T1000 (cell line): ENCODE measurements at places on chromosomes 2 and 18.

DNA sequence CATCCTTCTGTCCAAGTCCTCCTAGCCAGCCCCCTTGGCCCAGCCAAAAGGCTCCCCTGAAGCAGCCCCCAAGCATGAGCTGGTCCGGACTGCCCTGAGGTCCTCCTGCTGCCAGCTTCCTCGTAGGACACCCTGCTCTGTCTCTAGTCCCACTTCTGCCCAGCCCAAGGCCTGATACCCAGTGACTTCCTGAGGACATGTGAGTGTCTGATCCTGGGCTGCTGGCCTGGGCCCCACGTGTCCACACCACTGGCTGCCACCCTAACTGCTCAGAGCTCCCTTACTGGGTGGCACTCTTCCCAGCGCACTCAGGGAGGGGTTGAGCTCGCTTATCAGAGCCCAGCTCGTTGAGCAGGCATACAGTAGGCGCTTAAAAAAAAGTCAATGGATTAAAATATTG is 34.4 kb upstream of the PDIA6 start:
- no peak for DNase-seq

DNA sequence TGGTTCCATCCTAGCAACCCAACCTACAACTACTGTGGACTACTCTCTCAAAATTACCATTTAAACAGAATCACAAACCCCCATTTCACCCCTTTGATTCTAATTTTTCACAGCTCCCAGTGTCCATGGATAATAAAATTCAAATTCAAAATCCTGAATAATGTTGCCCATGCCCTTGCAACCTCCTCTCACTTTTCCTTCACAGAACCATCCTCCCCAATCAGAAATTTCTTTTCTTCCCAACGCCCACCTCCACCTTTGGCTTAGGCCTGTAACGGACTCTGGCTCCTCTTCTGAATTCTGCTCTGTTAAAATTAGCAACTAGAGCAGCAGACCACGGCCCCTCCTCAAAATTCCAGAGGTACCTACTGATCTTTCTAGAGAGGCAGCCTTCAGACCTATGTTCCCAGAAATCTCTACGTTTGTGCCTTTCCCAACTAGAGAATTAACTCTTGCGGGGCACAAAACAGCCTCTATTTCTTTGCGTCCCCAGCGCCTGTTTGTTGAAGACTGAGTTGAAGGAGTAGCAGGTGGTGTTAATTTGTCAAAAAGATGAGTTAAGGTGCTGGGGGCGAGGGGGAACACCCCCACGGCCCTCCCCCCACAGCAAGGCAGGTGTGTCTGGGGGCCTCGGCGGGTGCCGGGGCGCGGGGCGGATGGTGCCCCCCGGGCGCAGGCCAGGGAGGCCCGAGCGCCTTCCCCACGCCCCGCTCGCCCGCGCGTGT is 428 bp upstream of the MAP3K20 start:
- DNase-seq: no peak

GRCh38 chr2:26740890-26741302 is 23.2 kb upstream of the SLC35F6 start:
- DNase-seq: no peak

DNA sequence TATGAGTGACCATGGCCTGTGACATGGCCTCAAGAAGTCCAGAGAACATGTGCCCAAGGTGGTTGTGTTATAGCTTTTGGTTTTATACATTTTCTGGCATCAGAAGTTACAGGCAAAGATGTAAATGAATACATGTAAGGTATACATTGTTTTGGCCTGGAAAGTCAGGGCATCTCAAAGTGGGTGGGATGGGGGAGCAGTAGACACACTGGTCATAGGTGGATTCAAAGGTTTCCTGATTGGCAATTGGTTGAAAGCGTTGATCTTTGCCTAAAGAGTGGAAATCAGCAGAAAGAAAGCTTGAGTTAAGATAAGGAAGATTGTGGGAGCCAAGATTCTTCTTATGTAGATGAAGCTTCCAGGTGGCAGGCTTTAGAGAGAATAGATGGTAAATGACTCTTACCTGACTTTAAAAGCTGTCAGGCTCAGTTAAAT is 62.1 kb upstream of the DYNAP start:
- no peak for DNase-seq

DNA sequence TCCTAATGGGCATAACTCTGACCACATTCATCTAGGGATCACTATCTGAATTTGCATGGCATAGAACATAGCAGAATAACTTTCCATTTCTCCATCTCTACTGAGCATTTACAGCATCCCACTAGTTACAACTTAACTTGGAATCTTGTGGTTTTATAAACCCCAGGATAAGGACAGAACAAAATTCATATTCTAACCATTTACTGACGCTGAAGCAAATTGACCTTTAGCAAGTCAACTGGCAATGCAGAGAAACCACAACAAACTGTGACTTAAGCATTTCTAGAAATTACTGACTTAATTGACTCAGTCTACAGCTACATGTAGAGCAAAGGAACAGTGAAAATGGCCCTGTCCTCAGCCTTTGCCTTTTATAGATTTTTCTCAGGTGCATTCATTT is 61.2 kb downstream of the DCC start:
- no peak for DNase-seq

GRCh38 chr18:1047406-1047805 is 142.7 kb downstream of the ADCYAP1 start:
- DNase-seq: no peak
